ENCODE measurements at places on chromosomes 7 and 10. TPM values are rescaled to one million over a fixed set of nuclear protein-coding genes. Genes with fewer than 3 reads are reported as not detected.

GRCh38 chr7:76071316-76072242 lies 23.7 kb downstream of the MDH2 start:
- H3K4me1 ChIP-seq: no peaks in the 10 kb centered on the region
- no peaks in the 10 kb centered on the region for H3K27me3 ChIP-seq
- peaks cover 10% of the 10 kb centered on the region for H3K36me3 ChIP-seq
- no peak for DNase-seq
- no peak overlapping the region for H3K4me3 ChIP-seq

DNA sequence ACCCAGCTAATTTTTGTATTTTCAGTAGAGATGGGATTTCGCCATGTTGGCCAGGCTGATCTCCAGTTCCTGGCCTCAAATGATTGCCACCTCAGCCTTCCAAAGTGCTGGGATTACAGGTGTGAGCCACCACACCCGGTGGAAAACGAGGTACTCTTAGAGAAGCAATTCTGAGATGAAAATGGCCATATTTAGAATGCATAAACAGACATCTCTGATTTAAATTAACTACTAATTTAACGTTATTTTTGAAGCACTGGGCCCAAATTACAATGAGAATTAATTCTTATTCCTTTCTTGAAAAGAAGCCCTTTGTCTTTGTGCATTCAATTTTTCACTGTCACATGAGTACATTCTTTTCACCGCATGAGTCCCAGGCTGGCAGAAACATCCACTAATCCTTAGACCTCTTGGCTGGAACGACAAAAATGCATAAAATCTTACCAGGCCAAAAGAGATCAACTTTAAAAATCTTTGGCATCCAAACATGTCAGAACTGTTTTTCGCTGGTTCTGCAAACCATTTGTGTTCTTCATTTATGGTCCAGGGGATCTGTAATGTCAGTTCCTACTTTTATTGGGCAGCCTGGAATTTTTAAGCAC lies 60.1 kb upstream of the CAPZA2 start:
- no peaks in the 10 kb centered on the region for H3K4me1 ChIP-seq
- H3K27ac ChIP-seq: no peak overlapping the region
- H3K36me3 ChIP-seq: no peaks in the 10 kb centered on the region
- H3K4me3 ChIP-seq: no peak overlapping the region
- peaks cover 10% of the 10 kb centered on the region for H3K27me3 ChIP-seq
- no peak for DNase-seq

The DRGX gene
- not detected for total RNA-seq

The ABCA13 gene
- total RNA-seq: 0.45 TPM

The NT5C3A gene
- total RNA-seq: 44.4 TPM

- no peak overlapping the region for H3K27ac ChIP-seq
- H3K27me3 ChIP-seq: peaks cover 21% of the 10 kb centered on the region
- H3K4me1 ChIP-seq: peaks cover 3% of the 10 kb centered on the region
Measured at GRCh38 chr7:108046952-108047506, 44.1 kb upstream of the LAMB1 start.

DNA sequence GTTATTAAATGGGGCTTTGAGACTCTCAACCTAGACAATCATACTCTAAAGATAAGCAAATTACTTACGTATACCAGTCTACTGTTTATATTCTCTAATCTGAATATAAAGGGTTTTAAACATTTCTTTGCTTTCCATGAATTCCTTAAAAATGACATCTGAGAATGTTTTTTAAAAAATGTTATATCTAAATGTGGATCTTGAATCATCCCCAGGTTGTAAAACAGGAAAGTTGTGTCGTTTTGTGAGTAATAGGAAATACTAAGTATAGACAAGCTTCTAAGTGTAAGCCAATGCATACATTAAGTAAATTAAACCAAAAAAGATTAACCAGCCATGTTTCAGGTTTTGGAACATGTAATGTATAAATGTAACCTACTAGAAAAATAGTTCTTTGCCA lies 26.8 kb downstream of the ADD3 start:
- peaks cover 37% of the 10 kb centered on the region for H3K4me1 ChIP-seq
- no peak for DNase-seq
- H3K36me3 ChIP-seq: peaks cover 8% of the 10 kb centered on the region
- H3K27ac ChIP-seq: no peak overlapping the region
- H3K27me3 ChIP-seq: no peaks in the 10 kb centered on the region

The ABCB1 gene
- total RNA-seq: 4.8 TPM

All from activated CD8-positive, alpha-beta T cell treated with anti-CD3 and anti-CD28 coated beads, Interleukin-2, amount 10 ng/mL, durations not matched to agents 7 days and 5 days (primary cell).